ENCODE measurements at places on chromosomes 4 and X.

DNA sequence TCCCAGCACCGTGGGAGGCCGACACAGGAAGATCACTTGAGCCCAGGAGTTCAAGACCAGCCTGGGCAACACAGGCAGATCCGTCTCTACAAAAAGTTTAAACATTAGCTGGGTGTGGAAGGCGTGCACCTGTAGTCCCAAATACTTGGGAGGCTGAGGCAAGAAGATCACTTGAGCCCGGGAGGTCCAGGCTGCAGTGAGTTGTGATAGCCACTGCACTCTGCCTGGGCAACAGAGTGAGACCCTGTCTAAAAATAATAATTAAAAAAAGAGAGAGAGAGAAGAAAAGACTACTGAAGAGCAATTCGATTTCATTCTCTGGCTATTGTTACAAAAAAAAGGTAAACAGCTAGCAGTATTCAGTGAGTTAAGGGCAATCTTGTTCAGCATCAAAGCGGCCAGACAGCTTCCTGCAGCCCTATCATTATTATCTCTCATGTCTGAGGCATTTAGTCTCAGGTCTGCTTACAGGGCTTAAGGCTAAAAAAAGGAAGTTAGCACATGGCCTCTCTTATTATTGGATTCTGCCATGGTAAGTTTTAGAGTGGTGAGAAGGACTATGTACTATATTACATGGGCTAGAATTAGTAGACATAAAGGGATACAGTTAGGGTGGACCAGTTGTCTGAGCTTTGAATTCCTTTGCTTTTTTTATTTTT lies 37.9 kb downstream of the ARHGEF6 start:
- peak; percentile 70 for DNase-seq

DNA sequence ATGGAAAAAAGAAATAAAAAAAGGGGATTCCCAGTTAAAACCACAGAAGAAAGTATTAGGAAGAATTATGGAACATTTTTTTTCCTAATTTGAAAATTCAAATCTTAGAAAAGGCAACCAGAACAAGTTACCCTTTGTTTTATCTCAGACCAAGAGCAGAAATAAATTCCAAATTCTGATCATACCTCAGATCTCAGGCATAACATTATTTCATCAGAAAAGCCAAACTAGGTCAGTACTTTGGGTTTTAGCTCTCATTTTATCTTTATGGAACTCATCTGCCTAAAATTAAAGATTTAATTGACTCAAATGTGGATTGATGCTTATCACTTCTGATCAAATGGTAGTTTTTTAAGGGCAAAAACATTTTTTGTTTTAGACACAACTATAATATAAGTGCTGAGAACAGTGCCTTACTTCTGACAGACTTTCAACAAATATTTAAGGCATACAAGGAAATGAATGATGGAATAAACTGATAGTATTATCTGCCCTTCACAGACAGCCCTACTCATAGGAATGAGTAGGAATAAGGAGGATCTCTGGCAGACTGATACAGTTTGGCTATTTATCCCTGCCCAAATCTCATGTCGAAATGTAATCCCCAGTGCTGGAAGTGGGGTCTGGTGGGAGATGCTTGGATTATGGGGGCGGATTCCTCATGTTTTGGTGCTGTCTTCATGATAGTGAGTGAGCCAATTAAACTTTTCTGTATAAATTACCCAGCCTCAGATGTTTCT lies 245.3 kb upstream of the PITX2 start:
- no peak for DNase-seq

DNA sequence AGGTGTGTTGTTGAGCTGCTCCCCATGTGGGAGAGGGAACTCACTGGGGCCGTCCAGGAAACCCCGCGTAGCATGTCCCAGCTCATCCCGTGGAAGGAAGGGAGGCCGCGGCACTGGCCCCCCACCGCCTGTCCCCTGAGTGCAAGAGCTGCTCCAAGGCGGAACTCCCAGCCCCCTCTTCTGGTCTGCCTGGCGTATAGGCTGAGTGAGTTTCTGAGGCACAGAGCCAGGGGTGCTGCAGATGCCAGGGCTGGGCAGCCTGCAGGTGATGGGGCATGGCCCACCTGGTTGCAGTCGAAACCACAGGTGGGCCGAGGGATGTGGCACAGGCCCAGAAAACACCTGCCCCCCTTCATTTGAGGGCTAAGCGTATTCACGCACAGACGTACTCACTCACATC lies 49.6 kb downstream of the ABLIM2 start:
- no peak for DNase-seq

DNA sequence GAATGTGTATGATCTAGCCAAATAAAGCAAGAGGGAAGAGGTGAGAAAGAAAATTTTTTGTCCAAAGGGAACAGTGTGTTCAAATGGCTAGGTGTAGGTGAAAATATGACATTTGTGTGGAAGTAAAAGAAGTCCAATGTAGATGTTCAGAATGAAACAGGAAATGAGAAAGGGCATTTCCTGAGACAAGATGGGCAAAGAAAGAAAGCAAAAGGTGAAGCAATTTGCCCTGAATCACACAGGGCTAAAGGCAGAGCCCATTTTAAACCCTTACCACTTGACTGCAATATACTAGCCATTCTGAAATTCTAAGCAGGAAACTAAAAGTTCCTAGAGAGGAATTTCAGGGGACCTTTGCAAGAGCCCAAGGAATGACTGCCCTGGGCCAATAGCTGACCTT lies 36.0 kb downstream of the CLOCK start:
- DNase-seq: no peak

DNA sequence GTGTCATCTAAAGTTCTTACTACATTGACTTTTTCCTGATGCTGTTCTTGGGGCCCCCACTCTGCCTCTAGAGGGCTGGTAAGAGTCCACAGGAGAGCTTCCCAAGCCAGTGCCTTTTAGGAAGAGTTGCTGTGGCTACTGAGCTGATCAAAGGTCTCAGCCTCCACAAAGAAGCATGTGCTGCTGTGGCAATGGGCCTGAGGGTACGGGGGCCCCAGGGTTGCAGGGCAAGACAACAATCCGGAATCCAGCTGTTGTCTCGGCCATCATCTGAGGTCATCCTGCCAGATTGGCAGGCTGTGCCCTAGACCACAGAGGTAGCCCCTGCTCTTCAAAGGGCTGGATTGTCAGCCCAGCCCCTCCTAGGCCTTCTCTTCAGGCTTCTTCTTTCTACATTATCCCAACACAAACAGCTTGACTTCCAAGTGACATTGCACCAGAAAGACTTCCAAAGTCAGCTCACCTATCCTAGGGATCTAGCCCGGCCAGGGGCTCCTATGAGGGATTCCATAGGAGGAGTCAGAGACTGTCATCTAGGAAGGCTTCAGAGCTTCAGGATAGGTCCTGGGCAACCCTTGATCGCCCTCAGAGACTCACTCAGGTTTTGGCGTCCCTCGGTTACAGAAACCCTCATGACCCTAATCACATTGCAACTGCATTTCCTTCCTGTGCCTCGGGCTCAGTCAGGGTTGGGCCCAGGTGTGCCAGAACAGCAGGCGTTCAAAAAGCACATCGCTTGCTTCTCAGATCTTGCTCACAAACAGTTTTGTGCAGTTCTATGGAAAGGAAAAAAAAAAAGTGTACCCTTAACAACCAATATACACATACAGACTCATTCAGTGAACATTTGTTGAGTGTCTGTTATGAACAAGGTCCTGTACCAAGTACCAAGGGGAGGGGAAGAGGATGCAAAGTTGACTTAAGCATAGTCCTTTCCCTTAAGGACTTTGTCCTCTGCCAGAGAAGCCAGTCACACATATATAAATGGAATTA lies 27.8 kb downstream of the SLC25A5 start:
- DNase-seq: no peak

GRCh38 chr4:7307394-7308099 lies 115.2 kb downstream of the SORCS2 start:
- DNase-seq: no peak
